Suppressor macrophage treated with lipopolysaccharide for 4 hours (primary cell): ENCODE measurements at places on chromosomes 13 and 19.

- DNase-seq = no peak
These were observed 4.2 kb downstream of the VPS36 start for GRCh38 chr13:52446265-52446664.

DNA sequence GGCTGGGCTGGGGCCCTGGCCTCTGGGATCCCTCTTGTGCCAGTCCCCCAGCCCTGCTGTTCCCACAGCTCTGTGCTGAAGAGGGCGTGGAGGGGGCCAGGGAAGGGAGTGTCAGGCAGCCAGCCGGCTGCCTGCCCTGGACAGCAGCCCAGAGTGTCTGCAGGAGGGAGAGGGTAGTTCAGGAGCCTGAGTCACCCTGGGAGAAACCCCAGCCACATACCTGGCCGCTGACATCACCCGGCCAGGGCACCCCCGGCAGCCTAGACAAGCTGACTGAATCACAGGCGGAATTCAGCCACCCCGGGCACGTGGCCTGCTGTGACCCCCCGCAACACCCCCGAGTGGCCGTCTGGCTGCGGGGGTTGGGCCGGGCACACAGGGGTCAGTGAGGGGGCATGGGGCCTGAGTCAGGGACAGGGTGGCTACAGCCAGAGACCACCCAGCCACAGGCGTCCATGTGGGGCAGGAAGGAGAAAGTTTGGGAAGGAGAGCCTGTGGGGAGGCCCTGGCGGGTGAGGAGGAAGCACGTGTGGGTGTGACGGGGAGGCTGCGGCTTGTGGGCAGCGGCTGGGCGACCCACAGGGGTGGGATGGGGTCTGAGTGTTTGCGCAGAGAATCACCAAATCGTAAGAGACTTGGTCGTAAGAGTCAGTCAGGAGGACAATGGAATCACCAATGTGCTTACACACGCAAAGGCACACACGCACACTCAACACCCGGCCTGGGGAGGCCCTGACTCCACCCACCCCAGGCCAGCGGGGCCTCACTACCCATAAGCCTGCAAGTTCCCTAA, 11.9 kb upstream of the FOSB start:
- peak; percentile 90 for DNase-seq

DNA sequence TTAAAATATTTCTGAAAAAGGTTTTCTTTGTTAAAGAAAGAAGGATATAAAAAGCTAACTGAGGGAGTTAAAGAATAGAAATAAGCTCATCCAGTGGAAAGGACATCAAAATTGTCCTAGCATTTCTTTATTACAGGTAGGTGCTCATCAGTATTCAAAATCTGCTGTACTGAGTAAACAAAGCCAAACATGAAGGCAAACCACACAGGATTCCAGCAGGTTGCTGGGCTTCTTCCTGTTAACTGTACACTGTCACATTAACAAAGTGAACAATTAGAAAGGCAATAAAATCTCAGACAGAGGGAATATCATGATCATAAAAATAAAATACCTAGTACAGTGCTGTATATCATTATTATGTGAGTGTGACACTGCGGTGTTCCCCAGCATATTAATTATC, 1541.0 kb downstream of the SLITRK5 start:
- no peak for DNase-seq

DNA sequence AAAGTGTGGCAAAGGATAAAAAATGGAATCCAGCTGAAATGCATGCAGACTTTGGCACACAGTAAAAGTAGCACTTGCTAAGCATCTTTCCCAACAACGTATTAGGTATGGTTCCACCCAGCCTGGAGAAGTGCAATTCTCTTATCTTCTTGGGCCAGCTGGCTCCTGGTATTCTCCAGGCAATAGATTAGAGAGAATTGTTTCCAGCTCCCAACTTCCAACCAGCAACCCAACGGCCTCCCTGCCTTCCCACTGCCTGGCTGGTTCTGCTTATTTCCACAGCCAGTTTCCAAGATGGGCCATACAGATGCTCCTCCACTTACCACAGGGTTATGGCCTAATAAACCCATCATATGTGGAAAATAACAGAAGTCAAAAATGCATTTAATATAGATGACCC, 133.4 kb downstream of the OXGR1 start:
- DNase-seq = no peak

DNA sequence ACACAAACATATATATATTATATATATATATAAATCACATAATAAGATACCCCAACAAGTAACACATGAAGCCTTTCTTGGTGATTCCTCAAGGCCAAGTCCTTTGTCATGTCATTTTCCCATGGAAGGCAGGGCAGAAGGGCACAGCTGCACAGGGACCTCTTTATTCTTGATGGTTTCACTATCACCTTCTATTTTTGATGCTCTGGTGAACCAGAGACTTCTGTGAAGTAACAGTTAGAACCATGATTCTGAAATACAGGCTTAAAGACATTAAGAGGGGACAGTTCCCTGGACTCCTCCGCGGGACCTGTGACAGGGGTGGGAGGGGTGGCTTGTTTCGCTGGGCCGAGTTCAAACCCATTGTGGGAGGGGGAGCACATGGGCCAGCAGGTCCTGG, 104.0 kb downstream of the DGKH start:
- DNase-seq = no peak

DNA sequence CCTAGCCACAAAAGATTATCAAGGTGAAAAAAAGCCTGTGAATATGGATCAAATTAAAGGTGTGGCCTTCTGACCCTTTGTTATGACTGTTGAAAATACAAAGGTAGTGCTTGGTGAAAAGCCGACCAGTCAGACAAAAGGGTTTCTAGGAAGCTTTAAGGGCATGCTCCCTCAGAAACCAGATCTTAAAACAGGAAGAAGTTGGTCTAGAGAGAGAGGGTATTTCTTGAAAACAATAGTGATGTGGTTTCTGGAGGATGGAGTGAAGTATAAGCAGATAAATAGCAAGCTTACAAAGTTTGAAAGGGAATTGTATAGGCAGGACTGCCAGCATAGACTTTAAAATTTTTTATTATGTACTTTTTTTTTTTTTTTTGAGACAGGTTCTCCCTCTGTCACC, 5.0 kb upstream of the EID2 start:
- no peak for DNase-seq

DNA sequence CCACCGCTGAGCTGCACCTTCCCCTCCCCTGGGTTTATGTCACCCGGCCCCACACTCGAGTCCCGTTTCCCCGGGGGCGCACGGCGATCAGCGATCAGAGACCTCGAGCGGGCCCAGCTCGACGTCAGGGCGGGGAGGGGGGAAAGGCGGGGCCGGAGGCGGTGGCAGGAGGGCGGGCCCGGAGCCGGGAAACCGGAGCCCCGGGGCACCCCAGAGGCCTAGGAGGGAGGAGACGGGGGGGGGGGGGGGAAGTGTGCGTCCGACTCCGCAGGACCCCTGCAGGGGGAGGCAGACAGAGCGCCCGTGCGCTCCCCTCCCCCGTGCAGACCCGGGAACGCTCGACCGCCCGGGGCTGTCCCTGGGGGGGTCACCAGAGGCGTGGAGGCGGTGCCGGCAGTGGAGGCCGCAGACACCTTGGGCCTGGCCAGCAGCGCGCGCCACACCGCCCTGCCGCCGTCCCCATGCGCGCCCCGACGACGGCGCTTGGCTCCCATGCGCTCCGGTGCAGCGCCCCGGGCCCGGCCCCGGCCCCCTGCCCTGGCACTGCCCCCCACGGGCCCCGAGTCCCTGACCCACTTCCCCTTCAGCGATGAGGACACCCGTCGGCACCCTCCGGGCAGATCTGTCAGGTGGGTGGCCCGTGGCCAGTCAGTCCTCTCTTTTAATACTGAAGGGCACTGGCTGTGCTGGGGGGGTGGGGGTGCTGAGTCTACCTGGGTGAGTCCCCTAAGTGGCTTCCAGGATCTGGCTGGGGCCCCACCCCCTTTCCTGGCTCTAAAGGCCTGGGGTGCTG, 11.8 kb downstream of the PDE4A start:
- peak; percentile 74 for DNase-seq
